ENCODE measurements at places on chromosomes 2 and 18. TPM values are rescaled to one million over a fixed set of nuclear protein-coding genes. Genes with fewer than 3 reads are reported as not detected.

ITM2C gene
- 280 TPM for polyA plus RNA-seq

LHCGR gene
- polyA plus RNA-seq = 0.13 TPM

CCDC142 gene
- 18.6 TPM for polyA plus RNA-seq

GALNT13 gene
- polyA plus RNA-seq = 10.1 TPM

ALK gene
- 0.06 TPM for polyA plus RNA-seq

SKA1 gene
- polyA plus RNA-seq = 9.1 TPM

NAT8 gene
- polyA plus RNA-seq = 1.2 TPM

SLC20A1 gene
- polyA plus RNA-seq = 38.6 TPM

ELOA2 gene
- polyA plus RNA-seq = 0.06 TPM

CHRND gene
- not detected for polyA plus RNA-seq

TBR1 gene
- not detected for polyA plus RNA-seq

TACR1 gene
- 2.9 TPM for polyA plus RNA-seq

Measured in left lung (tissue), 14 donors.